CD4-positive, alpha-beta memory T cell (primary cell): ENCODE measurements at places on chromosomes 7 and 10.

GRCh38 chr7:74449809-74450397 lies 3.8 kb upstream of the GTF2IRD1 start:
- DNase-seq = peak; percentile 67

DNA sequence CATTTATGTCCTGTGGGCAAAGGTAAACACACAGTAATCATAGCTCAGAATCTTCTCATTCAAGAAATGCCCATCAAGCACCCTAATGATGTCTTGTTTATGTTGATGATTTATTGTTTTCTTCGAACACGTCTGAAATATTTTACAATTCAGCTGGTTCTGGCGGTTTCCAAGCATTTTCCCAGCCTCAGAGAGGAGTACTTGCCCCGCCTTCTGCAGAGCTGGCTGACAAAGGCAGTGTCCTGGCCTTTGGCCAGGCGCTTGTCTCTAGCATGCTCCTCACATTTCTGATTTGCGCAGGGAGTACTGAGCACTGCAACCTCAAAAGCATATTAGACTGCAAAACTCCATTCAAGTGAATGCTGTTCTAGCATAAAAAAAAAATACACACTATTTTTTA lies 314.2 kb upstream of the GNAI1 start:
- DNase-seq = no peak

GRCh38 chr7:116193329-116194087 lies 16.8 kb upstream of the TES start:
- no peak for DNase-seq

DNA sequence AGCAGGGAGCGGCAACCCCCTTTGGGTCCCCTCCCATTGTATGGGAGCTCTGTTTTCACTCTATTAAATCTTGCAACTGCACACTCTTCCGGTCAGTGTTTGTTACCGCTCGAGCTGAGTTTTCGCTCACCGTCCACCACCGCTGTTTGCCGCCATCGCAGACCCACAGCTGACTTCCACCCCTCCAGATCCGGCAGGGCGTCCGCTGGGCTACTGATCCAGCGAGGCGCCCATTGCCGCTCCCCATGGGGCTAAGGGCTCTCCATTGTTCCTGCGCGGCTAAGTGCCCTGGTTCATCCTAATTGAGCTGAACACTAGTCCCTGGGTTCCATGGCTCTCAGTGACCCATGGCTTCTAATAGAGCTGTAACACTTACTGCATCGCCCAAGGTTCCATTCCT lies 115.6 kb upstream of the AUTS2 start:
- no peak for DNase-seq

GRCh38 chr10:67815571-67816059 lies 22.4 kb downstream of the DNAJC12 start:
- no peak for DNase-seq

DNA sequence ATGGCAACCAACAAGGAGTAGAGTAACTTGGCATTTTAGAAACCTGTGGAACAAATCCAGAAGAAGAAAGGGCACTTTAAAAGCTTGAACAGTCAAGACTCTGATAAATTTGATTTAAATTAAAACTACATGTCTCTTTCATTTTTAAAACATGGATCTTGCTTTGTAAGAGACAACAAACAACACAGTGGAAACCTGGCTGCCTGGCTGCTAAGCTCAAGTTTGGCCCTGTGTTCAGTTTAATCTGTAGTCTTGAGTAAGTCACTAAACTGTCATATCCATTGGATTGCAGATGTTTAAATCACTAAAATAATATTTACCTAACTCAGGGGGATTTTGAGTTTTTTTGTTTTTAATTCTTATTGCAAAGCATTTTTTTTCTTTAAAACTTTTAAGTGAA lies 374.9 kb upstream of the SEMA3D start:
- DNase-seq = no peak

GRCh38 chr7:117808341-117808757 lies 64.9 kb downstream of the CTTNBP2 start:
- DNase-seq = no peak

GRCh38 chr7:47283497-47284131 lies 298.3 kb downstream of the TNS3 start:
- DNase-seq = no peak

DNA sequence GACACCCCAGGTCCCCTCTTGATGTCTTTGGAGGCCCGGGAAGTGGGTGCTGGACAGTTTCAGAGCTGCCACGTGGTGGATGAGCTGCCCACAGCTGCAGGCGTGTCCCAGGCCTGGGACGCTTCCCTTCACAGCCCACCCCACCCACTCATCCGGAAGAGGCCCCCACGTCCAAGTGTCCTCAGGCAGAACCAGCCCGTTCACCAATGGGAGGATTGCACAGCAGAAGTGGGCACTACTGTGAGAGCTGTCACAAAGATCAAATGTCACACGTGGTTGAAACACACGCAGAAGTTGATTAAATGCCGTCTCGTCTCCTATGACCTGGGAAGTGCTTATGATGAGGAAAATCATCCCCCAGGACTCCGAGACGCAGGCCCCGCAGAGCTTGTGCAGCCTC lies 52.9 kb downstream of the STK32C start:
- DNase-seq = no peak

- DNase-seq = no peak
Measured at GRCh38 chr10:42926843-42927242, 144.2 kb downstream of the BMS1 start.

DNA sequence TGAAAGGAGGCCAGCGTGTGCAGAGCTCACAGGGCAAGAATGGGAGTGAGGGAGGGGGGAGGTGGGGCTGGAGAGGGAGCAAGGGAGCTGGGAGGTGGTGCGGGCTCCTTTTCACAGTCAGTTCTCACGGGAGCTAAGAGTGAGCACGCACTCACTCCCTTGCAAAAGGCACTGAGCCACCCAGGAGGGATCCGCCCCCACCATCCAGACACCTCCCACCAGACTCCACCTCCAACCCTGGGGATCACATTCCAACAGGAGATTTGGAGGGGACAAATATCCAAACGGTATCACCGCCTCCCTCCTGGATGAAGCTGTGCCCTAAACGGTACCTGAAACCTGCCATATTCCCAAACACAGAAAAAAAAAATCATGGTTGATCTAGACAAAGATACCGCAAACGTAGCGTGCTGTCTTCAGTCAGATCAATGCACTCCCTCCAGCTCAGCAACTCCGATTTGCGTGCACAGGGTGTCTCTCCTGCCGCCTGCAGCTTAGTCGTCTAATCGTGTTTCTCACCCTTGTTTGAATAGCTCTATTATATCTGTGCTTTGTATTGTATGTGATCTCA lies 20.3 kb upstream of the PRKAG2 start:
- DNase-seq = no peak

- no peak for DNase-seq
Measured at GRCh38 chr10:67521546-67521945, 174.4 kb downstream of the CTNNA3 start.

GRCh38 chr10:97842656-97843280 lies 6.9 kb upstream of the GOLGA7B start:
- no peak for DNase-seq

GRCh38 chr10:71769279-71769823 lies 4.0 kb downstream of the VSIR start:
- DNase-seq = peak; percentile 74

DNA sequence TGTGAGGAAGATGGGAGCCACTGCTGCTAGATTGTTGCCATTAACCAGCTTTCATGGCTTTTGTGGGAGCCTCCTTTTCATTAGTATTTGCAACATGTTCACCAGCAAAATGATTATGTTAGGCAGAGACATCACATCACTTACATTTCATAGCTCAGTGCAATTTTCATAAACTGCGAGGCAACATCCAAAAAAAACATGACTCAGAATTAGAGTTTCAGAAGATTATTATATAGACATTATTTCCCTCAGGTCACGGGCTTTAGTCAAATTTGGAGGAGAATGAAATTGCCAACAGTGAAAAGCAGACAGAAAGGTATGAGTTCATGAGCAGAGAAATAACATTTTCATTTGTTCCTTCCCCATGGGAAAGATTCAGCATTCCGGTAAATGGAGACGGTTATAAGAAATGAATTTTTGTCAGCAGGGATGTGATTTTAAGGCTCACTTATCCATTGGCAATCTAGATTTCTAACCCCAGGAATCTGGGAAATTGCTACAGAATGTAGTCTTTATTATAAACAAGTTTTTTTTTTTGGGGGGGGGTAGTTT lies 573.2 kb downstream of the AUTS2 start:
- DNase-seq = no peak

DNA sequence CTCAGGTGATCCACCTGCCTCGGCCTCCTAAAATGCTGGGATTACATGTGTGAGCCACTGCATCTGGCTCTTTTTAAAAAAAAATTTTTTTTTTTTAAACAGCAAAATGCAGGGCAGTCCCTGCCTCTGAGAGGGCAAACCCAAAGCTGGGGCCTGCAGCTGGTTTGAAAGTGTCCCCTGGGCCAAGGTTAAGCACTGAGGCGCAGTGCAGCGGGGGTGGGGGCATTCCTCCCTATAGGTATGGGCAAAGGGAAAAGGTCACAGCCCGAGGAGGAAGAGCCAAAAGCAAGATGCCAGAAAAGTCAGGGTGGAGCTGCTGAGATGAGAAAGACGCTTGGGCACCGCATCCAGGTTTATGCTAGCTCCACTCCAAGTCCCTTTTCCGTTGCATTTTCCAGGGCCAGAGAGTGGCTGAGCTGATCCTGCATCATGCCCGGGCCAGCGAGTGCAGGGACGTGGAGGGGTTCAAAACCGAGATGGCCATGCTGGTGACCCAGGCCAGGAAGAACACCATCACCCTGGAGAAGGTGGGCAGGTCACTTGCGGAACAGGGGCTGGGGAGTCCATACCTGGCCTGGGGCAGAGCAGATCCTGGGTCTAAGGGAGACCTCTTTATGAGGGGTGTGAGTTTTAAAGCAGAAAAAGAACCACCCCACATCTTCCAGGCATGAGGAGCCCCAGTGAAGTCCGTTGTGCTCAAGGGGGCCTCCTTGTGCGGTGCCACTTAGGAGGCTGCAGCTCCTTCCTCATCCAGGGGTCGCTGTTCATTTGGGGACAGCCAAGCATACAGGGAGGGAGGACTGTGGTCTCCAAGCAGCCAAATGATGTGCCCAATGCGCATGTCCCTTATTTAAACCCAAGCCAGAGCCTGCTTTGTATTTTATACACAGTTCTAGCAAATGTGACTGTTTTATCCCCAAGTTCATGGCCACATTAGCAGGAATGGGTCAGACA lies 7.0 kb upstream of the NDUFB2 start:
- DNase-seq = no peak

GRCh38 chr10:44936314-44936975 lies 23.2 kb upstream of the RASSF4 start:
- no peak for DNase-seq

- no peak for DNase-seq
Measured at GRCh38 chr10:68800211-68800610, 27.1 kb upstream of the STOX1 start.

DNA sequence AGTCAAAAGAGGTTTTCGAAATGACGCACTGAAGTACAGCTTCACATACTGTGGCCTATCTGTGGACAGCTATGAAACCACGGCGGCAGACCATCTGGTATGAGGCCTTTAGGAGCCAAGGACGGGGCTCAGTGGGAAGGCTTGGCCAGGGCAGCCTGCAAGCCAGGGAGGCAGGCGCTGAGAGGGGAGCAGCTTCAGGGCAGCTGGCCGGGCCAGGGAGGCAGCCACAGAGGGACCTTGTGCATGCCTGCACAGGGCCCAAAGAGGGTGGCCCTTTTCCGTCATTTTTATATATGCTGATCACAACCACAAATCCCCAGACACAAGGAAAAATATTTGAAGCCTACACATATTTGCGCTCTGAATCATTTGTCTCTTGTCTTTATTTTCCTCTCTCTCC lies 13.5 kb downstream of the CALD1 start:
- DNase-seq = no peak

DNA sequence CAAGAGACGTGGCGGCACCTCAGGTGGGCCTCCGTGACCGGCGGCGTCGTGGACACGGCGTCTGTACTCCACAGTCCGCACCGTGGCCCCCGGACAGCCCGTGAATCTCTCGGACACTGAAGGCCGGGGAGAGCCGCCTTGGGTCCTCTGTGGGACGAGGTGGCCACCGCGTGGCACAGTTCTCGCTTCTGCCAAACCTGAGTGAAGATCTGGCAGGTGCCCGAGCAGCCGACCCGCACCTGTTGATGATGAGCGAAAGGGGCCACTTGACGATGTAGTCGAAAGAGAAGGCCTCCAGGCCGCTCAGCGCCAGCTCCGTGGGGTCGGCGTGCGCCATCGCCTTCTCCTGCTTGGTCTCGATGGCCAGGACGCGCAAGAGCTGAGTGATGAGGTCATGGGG lies 8.5 kb upstream of the ADAM8 start:
- DNase-seq = no peak

GRCh38 chr7:34158368-34159153 lies 253.2 kb downstream of the BMPER start:
- no peak for DNase-seq

DNA sequence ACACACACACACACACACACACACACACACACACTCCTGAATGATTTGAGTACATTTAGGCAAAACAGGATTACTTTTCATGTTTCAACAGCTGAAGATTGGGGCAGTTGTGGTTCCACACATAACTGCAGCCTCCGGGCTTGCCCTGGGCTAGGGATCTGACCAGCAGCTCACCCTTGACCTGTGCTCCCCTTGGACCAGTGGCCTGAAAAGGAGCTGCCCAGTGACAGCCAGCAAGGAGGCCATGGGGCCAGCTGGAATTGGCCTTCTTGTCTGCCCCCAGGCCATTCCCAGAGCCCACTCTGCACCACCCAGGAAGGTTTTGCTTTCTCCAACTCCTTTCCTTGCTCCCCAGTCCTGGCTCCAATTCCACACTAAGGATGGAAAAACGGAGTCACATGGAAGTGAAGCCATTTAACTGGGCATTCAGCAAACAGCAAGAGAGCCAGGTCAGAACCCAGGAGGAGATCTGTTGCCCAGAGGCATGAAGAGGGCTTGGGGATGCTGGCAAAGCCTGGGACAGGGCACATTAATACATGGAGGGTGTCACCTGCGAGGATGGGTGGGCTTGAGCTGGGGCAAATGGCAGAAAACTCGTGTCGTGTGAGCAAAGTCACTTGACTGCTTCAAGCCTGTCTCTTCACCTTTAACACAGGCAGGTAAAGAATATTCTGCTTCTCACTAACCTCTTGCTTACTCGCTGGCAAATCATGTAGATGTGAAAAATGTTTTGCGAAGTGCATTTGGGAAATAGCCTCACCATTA lies 61.5 kb upstream of the GDF10 start:
- DNase-seq = no peak

GRCh38 chr10:124160943-124161582 lies 67.7 kb upstream of the CHST15 start:
- DNase-seq = no peak

DNA sequence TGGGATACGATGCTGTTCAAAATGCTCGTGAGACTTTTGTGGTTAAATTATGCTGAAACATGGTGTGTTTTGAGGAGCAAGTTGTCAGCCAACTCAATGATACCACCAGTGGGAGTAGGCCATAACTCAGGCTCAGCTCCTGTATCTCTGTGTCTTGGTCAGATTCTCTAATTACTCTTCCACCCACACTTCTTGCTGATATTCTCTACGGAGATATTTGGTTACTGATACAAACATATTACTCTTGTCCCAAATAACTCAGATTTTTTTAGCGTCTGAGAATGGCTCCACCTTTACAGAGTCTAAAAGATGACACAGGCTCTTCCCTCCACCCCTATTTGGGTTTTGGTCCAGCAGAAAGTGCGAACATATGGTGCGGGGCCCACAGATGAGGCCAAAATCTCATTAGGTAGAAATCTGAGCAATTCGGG lies 168.9 kb downstream of the PKD1L1 start:
- DNase-seq = no peak
